Progenitor cell of endocrine pancreas (in vitro differentiated cells): ENCODE measurements at places on chromosomes 6 and 20. TPM values are rescaled to one million over a fixed set of nuclear protein-coding genes. Genes with fewer than 3 reads are reported as not detected.

The HLA-DRB5 gene
- total RNA-seq, result 0.60 and 0.71 TPM in 2 replicates

The PMEPA1 gene
- total RNA-seq, result 9.1 and 9.2 TPM in 2 replicates

The HLA-DPB1 gene
- total RNA-seq, result 13.5 and 17.9 TPM in 2 replicates

DNA sequence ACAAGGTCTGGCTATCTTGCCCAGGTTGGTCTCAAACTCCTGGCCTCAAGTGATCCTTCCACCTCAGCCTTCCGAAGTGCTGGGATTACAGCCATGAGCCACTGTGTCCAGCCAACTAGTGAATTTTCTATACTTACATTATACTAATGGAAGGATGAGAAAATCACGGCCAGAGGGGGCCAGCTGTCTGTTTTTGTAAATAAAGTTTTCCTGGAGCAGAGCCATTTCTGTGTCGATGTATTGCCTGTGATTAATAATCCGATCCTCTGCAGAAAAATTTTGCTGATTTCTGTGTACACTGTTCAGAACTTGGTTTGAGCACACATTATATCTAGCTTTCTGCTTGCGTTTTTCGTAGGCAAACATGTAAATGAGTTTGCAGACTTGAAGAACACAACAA lies 28.8 kb downstream of the PTPRT start:
- peaks cover 4% of the 10 kb centered on the region for H3K4me1 ChIP-seq
- H3K4me3 ChIP-seq, result no peak overlapping the region
- H3K27ac ChIP-seq, result no peak overlapping the region
- DNase-seq, result no peak
- H3K27me3 ChIP-seq, result no peaks in the 10 kb centered on the region

GRCh38 chr20:57951549-57951948 lies 241.7 kb upstream of the PMEPA1 start:
- no peaks in the 10 kb centered on the region for H3K36me3 ChIP-seq
- H3K4me3 ChIP-seq, result no peak overlapping the region
- H3K27ac ChIP-seq, result no peak overlapping the region
- no peaks in the 10 kb centered on the region for H3K4me1 ChIP-seq
- no peak for DNase-seq

- peaks cover 4% of the 10 kb centered on the region for H3K4me1 ChIP-seq
- H3K4me3 ChIP-seq, result no peak overlapping the region
- no peaks in the 10 kb centered on the region for H3K36me3 ChIP-seq
- DNase-seq, result no peak
- H3K27me3 ChIP-seq, result peaks cover 13% of the 10 kb centered on the region
Observed at GRCh38 chr20:57133926-57134650, 132.4 kb downstream of the BMP7 start.
